ENCODE measurements at places on chromosomes 12 and 14.

GRCh38 chr12:162467-163307 is 51.3 kb downstream of the SLC6A12 start:
- no peak for DNase-seq

GRCh38 chr14:87170179-87170578 is 822.8 kb downstream of the GALC start:
- DNase-seq = no peak

DNA sequence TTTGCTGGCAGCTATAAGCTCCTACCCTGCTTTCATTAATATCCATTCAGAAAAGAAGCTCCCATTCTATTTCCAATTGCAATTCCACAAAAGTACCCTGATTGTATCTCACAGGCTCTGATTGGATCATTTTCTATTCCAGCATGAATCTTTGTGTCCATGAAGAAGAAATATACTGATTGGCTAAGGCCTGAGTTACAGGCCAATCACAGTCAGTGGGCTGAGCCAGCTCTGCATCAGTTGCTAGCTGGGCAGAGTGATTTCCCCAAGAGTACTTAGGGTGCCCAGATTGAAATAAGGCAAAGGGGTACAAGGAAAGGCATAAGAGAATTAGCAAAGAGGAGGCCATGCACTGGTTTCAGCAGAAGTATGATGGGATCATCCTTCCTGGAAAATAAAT is 14.4 kb downstream of the ART4 start:
- no peak for DNase-seq

DNA sequence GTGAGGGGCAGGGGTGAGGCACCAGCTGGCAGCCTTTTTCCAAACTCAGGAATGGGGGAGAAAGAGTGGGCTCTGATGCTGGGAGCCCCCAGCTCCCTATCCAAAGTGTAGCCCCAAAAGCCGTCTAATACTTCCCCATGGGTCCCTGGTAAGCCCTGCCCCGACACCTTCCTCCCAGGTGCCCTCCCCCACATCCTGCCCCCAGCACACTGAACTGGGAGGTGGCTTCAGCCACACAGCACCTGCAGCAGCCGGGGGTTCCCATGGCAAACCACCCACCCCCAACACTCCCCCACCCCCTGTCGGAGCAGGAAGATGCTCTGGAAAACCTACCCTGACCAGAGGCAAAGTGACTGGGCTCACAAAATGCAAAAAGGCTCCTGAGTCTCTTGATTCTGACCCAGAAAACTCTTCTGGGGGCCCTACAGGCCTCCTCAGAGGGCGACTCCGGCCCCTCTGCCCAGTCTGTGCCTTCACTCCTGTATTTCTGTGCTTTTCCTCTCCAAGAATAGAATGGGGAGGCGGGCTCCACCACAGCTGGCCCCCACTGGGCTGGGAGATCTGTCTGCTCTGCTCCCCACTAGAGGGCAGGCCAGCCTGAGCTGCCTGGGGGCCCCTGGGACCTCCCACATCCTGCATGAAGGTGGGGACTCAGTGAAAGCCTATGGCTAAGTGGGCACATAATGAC is 81.6 kb downstream of the ITPK1 start:
- DNase-seq = no peak

DNA sequence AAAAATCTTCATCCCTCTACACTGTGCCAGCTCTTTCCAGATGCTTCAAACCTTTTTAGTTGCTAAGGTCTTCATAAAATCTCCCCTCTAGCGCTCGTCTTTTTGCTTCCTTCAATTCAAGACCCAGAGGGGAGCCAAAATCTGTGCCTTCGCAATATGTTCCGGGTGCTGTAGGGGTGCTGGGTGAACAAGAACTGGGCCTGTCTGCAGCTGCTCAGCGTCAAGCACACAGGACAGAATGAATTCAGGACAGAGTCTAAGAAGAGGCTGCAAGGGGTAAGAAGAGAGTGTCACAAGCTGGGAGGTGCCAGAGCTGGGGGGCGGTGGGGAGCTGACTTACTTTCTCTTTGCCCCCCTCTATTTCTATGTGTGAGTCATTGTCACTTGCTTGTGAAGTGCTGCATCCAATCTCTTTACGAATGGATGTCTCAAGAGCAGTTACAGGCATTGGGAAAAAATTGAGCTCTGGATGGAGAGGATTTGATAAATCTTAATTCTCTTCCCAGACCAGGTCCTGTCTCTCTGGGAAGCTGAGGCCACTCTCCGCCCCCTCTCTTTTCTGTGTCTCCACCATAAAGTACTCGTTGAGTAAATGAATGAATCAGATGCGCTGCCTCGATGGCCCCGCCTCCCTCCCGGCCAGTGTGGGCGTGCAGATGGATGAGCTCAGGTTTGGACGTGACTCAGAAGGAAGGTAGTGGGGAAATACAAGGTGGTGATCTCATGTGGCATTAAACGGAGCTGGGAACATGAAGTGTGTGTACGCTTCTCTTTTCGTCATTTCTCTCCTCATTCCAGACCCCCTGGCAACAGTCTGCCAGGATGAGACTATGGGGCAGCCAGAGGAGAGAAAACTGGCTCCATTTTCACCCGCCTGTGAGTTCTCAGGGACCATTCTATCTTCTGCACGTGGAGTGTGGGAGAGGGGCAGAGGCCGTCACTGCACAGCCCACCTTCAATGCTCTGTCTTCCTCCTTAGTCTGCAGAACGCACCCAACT is 91.3 kb downstream of the TSPAN9 start:
- DNase-seq = peak; percentile 5

- DNase-seq = peak; percentile 62
Measured at GRCh38 chr14:71418532-71419245, 511.4 kb downstream of the PCNX1 start.

DNA sequence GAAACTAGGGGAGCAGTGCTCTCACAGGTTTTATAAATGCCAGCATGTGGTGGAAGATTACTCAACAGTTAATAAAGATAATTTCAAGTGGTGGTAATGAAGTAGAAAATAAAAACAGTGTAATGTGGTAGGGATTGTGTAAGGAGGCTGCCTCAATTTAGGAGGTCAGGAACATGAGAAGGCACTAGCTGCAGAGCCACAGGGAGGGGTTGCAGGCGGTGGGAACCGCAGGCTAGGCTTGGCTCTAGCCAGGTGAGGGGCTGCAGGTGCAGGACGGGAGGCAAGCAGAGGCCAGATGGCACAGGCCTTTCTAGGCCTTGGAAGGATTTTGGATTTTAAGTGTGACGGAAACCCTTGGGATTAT is 768 bp downstream of the METTL25 start:
- DNase-seq = peak; percentile 7

DNA sequence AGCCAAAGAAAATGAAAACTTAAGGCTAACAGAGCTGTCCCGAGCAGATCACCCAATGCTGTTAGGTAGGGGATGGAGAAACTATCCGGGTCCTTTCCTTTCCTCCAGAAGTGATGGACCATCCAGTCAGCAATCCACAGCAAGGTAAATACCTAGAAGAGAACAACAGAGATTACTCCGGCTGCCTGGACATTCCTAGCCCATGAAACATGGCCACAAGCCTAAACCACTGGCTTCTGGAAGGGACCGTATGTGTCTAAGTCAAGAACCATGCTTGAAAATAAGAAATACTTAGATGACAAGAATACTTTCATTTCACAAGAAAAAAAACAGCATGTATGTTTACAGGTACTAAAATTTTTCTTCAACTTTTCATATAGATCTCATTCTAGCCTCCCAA is 152.9 kb downstream of the SLC41A2 start:
- no peak for DNase-seq

DNA sequence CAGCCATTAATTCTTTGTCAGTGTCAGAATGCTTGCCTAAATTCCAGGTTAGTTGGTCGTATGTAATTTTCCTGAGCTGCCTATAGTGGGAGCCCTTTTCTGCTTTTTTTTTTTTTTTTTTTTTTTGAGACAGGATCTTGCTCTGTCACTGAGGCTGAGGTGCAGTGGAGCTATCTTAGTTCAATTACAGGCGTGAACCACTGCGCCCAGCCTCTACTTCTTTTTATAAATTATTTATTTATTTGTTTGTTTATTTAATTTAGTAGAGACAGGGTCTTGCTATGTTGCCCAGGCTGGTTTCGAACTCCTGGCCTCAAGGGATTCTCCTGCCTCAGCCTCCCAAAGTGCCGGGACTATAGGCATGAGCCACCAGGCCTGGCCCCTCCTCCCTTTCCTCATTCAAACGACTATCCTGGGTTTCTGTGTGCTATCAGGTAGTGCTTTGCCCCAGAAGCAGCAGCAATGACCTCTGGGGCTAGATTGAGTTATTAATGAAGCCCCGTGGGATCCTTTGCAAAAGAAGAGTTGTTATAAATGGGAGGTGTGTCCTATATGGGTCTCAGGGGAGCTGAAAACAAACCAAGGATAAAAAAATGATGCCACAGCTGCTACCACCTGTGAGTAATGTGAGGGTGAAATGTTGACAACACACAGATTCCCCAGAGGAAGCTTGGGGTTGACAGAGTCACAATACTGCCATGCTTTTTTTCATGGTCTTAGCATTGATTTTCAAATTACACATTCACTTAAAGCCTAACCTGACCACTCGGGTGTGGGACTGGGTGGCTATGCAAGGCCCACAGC is 34.6 kb upstream of the NFKBIA start:
- no peak for DNase-seq

GRCh38 chr12:69027411-69027881 is 94.5 kb upstream of the CPM start:
- DNase-seq = peak; percentile 62

DNA sequence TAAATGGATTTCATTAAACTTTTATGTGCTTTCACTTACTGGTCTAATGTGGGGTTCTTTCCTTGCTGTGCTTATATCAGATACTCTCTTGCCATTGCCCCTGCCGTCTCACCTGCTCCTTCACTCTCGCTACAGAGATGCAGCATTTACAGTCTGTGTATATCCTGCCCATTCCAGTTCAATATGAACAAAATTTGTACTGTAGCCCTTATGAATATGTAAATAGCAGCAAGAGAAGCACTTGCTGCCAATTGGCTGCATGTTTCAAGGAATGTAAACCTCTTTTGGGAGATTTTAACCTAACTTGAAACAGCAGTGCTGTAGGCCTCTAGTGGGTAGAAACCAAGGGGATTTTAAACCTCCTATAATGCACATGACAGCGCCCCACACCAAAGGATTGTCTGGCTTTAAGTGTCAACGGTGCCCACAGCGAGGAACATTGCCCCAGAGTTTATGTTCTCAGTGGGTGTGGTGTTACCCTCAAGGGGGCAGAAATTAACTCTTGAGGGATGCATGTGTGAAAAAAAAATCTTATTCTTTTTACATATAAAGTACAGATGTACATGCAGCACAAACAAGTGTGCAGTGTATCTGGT is 19.1 kb downstream of the PCNX1 start:
- no peak for DNase-seq

GRCh38 chr12:1744932-1745331 is 54.1 kb downstream of the ADIPOR2 start:
- no peak for DNase-seq

GRCh38 chr14:63282997-63283883 is 35.5 kb downstream of the GPHB5 start:
- DNase-seq = no peak

- no peak for DNase-seq
Measured at GRCh38 chr12:39327510-39327909, 115.4 kb downstream of the KIF21A start.

DNA sequence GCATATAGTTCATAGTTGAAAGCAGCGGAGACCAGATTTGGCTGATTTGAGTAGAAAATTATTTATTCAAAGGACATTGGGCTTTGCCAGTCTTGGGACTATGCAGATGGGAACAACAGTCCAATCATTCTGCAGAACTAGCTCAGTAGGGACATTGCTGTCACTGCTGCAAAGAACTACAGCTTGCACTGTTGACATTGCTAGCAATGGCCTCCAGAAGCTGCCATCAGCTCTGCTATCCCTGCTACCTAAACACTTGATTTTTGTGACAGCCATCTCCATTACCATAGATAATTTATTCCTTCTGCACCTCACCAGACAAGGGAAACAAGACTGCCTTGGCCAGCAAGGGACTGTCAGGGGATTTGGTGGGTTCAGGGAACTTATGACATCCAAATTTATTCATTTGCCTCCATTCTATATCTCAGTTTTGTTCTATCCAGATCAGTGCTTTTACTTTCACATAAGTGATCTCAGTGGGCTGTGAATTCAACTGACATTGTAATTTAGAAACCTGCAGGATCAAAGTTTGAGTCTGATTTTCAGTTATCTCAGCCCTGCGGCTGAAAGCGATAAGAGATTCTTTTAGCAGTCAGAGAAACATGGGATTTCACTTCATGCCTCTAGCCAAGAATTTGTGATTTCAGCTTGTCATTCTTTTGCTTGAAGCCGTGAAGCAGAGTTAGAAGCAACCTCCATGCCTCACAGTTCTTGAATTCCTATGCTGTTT is 136.7 kb upstream of the FBXO33 start:
- no peak for DNase-seq

DNA sequence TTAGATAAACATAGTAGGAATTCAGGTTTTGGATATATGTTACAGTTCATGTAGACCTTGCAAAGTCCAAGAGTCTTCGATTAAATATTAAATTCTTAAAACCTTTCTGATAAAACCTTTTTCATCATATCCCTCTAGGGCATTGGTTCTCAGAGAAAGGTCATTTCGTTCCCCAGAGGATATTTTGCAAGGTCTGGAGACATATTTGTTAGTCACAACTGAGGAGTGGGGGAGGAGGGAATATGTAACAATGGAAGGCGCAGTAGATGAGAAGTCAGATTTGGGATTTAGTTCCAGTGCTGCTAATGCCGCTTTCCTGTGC is 5.3 kb downstream of the TMEM253 start:
- no peak for DNase-seq

DNA sequence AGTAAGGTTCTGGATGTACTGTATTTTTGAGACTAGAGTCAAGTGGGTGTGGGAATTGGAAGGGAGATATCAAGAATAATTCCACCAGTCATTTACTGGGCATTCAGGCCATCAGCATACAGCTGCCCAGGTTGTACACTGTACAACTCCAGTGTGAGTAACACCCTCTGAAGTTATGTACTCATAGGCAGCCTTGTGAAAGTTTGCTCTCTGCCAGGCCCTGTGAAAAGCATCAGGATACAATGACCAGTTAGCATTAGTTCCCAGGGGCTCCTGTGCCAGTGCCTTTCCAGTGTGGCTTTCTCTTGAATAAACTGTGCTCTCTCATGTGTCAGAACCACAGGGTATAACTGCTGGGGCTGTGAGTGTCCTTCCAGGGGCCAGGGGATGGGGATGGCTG is 89.7 kb downstream of the LGMN start:
- peak; percentile 52 for DNase-seq

DNA sequence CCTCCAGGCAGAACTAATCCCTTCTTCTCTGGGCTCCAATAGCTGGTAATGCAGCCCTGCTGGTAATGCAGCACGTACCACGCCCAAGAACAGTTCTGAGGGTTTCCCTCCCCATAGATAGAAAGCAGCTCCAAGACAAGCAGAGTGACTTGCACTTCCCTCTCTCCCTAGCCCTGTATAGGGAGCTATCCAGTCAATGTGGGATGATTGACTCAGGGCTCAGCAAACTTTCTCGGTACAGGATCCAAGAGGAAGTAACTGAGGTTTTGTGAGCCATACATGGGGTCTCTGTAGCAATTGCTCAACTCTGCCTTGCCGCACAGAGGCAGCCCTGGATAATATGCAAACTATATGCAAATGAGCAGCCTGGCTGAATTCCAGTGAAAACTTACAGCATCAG is 15.5 kb upstream of the FKBP4 start:
- peak; percentile 23 for DNase-seq
